ENCODE measurements at places on chromosomes 11 and 22.
A peak's percentile ranks its signal among the peaks of the same experiment; 100 is the strongest.

DNA sequence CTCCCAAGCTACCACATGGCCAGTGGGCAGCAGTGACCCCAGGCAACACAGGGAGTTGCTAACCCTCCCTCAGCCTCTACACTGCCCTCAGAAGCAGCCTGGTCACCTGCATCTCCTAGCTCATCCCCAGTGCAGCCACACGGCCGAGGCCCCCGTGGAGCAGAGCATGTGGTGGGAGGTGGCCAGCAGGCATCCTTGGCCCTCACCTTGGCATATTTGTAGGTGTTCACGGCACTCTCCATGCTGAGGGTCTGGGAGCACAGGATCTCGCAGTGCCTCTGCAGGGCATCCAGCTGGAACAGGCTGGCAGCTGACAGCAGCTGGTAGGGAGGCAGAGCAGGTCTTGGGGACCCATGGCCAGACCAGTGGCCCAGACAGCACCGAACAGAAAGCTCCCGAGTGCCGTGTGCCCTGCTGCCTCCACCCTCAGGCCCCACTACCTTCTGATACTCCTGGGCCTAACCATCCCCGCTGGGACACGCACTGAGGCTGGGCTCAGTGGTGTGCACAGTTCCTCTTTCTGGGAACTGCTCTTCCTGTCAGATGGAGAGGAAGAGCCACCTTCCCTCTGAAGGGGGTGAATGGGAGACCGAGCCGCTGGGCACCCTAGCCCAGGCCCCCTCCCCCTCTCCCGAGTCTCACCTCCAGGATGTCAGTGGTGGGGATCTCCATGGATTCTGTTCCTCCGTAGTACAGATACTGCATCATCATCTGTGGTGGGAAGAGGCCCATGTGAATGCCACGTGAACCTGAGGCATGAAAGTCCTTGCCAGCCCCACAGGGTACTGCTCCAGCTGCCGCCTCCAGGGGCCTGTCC lies 48.8 kb downstream of the NAT10 start:
- no peak for DNase-seq

DNA sequence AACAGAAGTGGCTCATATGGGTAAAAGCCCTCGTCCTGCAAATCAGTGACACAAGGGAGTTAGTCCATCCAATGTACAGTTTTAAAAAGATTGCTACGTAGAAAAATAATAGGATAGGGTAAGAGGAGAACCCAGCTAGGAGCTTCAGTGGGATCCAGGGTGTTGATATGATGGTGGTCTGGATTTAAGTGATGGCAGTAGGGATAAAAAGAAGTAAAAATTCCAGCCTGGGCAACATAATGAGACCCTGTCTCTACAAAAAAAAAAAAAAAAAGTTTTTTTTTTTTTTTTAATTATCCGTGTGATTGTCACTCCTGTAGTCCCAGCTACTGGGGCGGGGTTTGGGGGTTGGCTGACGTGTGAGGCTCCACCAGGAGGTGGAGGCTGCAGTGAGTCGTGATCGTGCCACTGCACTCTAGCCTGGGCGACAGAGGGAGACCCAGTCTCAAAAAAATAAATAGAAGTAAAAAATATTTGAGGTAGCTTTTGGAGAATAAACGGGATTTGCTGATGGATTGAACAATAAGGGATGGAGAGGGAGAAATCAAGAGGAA lies 7.0 kb upstream of the L3MBTL2 start:
- DNase-seq: no peak

GRCh38 chr11:117604336-117604995 lies 192.6 kb downstream of the DSCAML1 start:
- DNase-seq: no peak

GRCh38 chr11:10155793-10156490 lies 138.1 kb downstream of the SBF2 start:
- DNase-seq: no peak

GRCh38 chr22:39090426-39091064 lies 6.5 kb upstream of the APOBEC3H start:
- DNase-seq: peak; percentile 77

DNA sequence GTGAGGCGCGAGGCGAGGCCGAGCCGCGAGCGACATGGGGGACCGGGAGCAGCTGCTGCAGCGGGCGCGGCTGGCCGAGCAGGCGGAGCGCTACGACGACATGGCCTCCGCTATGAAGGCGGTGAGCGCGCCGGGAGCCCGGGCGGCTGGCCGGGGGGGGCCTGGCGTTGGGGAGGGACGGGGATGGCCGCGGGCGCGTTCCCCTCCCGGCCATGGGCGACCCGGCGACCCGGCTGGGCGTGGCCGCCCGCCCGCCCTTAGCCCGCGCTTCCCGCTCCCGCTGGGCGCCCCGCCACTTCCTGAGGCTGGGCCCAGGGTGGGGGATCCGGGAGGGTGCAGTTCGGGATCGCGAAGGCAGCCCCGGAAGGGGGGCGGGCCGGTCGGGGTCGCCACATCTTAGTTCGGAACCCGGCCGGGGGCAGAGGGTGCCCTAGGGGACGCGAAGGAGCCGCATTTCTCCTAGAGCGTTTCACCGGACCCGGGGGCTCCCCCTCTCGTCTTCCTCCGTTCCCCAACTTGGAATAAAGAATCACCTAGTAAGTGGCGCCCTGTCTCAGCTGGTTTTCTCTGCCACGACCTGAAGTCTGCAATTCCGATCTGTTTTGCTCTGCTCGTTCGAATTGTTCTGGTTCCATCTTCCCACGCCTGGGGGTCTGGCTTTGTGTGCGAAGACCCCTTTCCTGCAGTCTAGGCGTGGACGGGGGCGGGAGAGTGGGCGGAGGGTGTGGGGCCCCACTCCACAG lies 536 bp downstream of the YWHAH start:
- DNase-seq: no peak

GRCh38 chr11:119793335-119793984 lies 64.5 kb upstream of the NECTIN1 start:
- no peak for DNase-seq

DNA sequence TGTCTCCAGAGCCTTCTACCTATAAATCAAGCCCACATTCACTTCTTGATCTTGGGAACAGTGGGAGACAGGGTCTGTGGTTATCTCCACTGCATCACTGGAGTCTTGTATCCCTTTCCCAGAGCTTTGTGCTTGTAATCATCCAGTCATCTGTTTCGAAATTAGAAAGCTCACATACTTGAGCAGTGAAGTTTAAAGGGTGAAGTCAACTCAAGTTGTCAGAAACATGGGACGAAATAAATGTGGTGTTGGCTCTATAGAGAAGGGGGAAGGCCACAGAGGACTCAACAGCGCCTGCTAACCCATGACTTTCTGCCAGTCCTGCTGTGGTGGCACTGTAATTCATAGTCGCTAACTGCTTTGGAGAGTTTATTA lies 197.5 kb downstream of the DBX1 start:
- no peak for DNase-seq

DNA sequence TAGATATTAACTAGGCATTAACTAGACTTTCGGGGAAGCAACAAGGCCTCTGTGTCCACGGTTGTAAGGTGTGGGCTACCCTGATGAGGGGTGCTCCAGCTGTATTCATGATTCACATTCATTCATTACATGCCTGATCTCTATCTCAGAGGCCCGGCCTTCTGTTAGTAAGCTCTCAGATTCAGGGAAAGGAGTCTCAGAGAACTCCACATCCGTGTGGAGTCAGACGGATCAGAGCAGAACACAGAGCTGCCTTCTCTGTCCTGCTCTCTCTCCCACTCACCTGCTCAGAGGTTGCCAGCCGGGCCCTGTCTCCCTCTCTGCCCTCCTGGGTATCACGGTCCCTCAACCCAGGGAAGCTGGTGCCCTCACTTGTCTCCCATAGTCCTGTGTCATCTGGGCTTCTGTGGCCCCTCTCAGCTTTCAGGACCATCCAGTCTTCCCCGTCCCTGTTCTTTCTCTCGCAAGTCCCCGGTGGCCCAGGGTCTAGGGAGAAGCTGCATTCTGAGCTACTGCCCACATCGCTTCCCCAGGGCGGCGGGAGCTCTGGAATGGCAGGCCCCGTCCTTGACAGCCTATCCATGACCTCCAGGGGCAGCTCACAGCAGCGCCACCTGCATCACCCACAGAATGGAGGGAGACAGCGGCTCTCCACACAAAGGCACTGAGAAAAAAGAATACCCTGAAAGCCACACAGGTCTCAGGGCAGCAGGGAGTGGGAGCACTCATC lies 4.3 kb downstream of the TP53AIP1 start:
- DNase-seq: no peak

- DNase-seq: no peak
Measured at GRCh38 chr11:108562746-108563581, 30.6 kb downstream of the EXPH5 start.

DNA sequence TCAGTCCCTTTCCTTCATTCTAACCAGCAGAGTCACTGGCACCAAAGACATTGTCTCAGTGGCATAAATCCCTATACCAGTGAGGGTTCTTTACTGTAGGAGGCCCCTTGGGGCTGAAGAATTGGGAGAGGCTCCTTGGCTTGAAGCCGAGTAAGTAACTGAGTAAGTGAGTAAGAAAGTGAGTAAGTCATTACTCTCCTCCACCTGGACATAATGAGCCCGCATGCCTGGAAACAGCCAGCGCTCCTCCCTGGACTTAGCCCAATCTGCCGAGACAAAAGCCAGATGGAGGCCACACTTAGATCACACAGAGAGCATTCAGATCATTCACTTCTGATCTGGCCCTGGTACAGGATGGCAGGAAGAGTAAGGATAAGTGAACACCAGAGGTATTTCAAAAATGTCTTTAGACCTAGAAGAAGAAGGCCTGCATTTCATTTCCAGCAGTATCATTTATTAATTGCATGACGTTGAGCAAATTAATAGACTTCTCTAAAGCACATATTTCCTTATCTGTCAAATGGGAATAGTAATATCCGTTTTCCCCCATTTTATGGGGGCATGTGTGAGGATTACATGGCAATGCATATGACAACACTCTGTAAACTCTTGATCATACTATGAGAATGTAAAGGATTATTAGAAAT lies 8.2 kb upstream of the MICAL3 start:
- DNase-seq: no peak

GRCh38 chr11:15852179-15852578 lies 504.2 kb downstream of the SOX6 start:
- DNase-seq: no peak

DNA sequence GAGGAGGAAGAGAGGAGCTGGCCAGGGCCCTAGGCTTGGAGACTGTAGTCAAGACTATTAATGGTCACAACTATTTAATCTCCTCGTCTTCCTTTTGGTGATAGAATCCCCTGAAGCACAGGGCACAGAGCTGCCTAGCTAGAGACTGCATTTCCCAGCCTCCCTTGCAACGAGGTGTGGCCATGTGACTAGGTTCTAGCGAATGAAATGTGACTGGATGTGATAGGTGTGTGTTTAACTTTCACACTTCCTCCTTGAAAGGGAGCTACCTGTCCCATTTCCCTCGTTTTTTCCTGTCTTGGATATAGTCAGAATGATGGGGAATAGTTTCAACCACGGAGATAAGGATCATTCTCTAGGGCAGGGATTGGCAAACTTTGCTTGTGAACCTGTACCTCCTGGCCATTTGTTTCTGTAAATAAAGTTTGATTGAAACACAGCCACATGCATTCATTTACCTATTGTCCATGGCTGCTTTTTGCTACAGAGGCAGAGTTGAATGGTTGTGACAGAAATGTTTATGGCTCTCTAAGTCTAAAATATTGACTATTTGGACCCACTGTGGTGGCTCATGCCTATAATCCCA lies 313.5 kb downstream of the MIAT start:
- no peak for DNase-seq

- no peak for DNase-seq
Measured at GRCh38 chr22:16957781-16958180, 50.2 kb downstream of the GAB4 start.

- DNase-seq: no peak
Measured at GRCh38 chr11:123408619-123409455, 21.2 kb upstream of the GRAMD1B start.

GRCh38 chr22:30206944-30207343 lies 39.6 kb downstream of the LIF start:
- no peak for DNase-seq

- no peak for DNase-seq
Measured at GRCh38 chr11:27115051-27115650, 74.5 kb downstream of the BBOX1 start.

GRCh38 chr22:20420157-20420842 lies 17.3 kb downstream of the SCARF2 start:
- DNase-seq: no peak

GRCh38 chr11:15912291-15912690 lies 444.1 kb downstream of the SOX6 start:
- DNase-seq: no peak

DNA sequence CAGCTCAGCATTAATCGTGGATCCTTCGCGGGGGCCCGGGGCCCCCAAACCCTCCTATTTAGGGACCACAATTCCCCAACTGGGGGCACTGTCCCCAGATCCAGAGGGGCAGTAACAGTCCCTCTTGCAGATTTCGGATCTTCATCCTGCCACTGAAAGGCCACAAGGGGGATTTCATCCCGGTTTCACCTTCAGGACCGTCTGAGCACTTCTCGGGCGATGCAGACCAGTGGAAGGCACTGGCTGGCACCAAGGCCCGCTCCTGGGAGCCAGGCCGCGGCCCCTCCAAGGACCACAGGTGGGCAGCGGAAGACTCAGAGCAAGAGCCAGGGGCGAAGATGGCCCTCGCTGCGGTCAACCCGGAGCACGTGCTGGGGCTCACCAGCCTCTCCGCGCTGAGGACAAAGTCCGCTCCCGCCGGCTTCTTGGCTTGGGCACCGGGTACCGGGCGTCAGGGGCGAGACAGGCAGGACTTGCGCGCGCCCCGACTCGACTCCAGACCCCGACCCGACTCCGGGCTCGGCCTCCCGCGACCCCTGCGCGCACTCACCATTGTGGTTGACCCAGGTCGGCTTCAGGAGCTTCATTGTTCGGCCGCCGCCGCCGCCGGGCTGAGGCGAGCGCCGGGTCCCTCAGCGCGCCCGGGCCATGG lies 517 bp downstream of the HIRA start:
- DNase-seq: no peak

DNA sequence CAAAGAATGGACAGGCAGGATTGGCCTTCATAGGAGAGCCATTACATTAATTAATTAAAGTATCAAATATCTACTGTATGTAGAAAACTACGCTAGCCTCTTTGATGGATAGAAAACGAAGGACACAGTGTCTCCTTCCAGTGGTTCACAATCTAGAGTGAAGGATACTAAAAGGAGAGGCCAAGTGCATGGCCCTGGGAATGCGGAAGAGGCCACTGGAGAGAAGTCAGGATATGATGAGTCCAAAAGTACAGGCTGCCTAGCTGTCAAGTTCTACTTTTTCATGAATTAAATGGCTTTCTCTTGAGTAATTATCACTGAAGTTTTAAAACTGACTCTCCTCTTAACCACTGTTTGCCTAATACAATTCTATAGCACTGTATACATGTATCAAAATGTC lies 41.9 kb downstream of the ATG16L2 start:
- DNase-seq: no peak

GRCh38 chr22:17732251-17732854 lies 41.9 kb downstream of the BID start:
- no peak for DNase-seq

GRCh38 chr11:70020336-70021214 lies 57.5 kb upstream of the ANO1 start:
- DNase-seq: no peak

Measured in stimulated activated CD8-positive, alpha-beta memory T cell treated with anti-CD3 and anti-CD28 coated beads, Interleukin-15, amount 100 ng/mL, for 4 hours (primary cell).